Activated CD8-positive, alpha-beta memory T cell treated with anti-CD3 and anti-CD28 coated beads for 48 hours (primary cell): ENCODE measurements at places on chromosomes 3 and 15.

DNA sequence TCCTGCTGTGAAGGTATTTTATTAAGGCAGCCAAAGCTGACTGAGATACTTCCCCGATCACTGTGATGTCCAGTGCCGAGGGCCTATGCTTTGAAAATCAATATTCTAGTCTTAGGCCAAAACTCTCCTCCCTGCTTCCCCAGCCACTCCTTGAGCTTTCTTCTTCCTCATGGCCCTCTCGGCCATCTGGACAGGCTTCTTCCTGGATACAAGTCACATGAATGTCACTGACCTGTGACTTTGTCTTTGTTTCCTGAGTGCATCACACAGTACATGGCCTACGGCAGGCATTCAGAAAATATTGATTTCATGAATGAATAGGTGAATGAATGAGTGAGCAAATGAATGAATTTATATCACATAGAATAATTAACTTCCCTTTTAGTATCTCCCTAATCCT, 24.6 kb upstream of the HES1 start:
- DNase-seq = no peak

GRCh38 chr3:5229414-5229813, 41.9 kb downstream of the EDEM1 start:
- no peak for DNase-seq

DNA sequence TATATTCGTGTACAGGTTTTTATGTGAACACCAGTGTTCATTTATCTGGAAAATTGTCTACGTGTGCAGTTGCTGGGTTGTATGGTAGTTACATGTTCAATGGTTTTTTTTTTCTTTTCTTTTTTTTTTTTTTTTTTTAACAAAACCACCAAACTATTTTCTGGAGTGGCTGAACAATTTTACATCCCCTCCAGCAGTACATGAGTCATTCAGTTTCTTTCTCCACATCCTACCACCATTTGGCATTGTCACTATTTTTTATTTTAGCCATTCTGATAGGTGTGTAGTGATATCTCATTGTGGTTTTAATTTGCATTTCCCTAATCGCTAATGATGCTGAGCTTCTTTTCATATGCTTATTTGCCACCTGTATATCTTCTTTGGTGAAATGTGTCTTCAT, 256.3 kb upstream of the EOMES start:
- no peak for DNase-seq

GRCh38 chr3:107128946-107129345, 248.3 kb upstream of the CCDC54 start:
- DNase-seq = no peak

- DNase-seq = no peak
Measured at GRCh38 chr15:19973718-19974117, 567.9 kb downstream of the GOLGA6L6 start.

- DNase-seq = no peak
Measured at GRCh38 chr3:31274326-31275024, 258.2 kb upstream of the STT3B start.

DNA sequence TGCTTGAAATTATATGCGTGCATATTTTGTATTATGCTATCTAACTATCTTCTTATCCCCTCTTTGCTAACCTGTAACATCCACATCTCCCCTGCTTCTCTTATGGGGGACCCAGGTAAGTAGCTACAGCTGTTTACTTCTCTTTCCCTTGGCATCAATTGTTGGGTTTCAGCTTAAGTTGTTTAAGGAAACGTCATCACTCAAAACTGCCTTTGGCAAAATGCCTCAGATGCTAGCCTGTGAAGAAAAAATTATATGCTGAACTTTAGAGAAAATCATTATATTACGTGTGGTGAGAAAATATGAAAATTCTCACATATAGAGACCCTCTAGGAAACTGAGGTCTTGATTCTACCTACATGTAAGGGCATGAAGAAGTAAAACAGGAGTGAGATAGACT, 447.0 kb upstream of the NECTIN3 start:
- DNase-seq = no peak

DNA sequence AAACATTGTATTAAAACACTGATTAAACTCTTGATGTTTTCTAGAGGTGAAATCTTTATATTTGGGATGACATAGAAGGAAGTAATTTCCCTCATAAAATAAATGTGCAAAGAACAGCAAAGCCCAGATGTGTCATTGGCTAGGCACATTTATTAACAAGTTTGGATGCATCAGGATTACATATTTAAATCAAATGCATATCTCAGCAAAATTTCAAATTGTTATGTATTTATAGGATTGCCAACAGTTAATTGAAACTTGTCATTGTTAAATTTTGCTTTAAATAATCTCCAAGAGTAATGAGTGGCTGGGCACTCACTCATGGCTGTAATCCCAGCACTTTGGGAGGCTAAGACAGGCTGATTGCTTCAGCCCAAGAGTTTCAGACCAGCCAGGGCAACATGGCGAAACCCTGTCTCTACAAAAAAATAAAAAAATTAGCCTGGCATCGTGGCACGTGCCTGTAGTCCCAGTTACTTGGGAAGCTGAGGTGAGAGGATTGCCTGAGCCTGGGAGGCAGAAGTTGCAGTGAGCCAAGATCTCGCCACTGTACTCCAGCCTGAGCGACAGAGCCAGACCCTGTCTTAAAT, 28.2 kb downstream of the ARIH1 start:
- DNase-seq = no peak

- no peak for DNase-seq
Measured at GRCh38 chr3:131081224-131081623, 54.5 kb downstream of the NEK11 start.

GRCh38 chr3:40885430-40885829, 313.9 kb upstream of the CTNNB1 start:
- no peak for DNase-seq

DNA sequence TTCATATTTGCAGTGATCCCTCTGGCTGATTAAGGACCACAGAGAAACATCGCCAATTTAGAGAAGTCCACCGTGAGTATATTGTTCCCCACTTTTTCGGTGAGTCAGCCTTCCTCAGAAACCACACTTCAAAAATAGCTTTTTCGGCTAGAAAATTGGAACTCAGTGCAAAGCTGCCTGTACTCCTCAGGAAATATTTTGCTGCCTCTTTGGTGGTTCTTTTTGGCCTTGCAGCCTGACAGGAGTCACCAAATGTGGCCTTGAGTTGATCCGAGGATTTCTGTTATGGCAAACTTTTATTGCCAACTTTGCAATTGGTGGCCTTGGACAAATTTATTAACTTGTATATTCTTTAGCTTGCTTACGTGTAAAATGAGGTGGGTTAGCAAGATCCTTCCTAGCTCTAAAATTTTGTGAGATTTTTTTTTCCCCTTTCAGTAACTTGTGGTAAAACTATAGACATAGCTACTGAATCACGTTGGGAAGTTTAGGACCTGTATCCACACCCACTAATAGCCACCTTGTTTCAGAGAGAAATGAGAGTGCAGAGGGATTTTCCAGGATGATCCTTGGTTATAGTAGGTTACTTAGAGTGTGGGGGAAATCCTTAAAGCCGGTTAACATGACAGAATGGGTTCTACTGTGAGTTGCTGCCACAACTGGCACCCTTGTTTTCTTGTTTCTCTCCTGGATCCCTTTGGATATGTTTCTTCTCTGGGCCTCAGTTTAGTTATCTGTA, 9.9 kb downstream of the ARL6IP5 start:
- no peak for DNase-seq

- no peak for DNase-seq
Measured at GRCh38 chr15:53709821-53710220, 49.6 kb downstream of the WDR72 start.

- no peak for DNase-seq
Measured at GRCh38 chr3:42685363-42685881, at the start of gene KLHL40. TSS of gene KLHL40 (plus strand) at chr3:42685537. CDS start at chr3:42685619, 82 bp downstream.

DNA sequence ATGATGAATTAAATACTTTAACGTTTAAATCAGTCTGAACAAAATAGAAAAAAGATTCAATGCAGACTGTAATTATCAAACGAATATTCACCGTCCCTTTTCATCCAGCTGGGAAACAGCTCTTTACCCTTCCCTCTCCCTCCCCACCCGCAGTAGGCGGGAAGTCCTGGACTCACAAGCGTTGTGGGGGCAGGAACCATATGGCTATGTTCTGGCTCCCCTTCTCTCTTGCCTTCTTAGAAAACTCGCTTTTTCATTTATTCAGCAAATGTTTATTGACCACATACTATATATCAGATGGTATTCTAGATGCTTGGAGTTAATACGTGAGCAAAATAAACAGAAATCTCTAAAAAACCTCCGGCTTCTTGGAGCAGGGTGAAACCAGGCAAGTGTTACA, 715 bp upstream of the SCAPER start:
- no peak for DNase-seq

DNA sequence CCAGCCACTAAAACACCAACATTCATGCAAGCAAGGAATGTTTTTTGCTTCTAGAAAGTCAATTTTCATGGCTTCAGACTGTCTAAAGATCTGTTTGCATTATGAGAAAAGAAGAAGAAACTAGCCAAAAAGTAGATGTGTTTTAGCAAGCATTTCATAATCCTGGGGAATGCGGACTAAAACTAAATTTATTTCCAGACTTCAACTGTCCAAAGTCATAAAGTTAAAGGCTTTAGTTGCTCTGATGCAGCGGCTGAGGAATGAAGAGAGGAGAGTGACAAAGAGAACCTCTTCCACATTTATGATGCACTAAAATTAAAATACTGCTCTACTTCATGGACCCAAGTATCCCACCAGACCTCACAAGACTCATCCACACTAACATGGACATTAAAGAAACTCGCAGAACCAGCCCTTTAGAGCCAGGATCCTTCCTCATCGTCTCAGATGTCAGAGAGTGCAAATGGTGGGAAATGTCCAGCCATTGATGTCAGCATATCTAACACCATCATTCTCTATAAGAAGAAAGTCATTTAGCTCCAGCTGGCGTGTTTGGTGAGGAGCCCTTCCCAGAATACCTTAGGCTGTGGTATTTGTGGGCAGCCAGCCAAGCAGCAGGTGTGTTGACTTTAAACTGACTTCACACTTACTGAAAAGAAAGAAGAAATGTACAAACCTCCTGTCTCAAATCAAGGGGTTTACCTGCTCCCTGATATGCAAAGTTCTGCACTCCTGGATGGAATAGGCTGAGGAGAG, 17.4 kb downstream of the FYCO1 start:
- DNase-seq = no peak

GRCh38 chr3:139225548-139225947, 118.3 kb upstream of the MRPS22 start:
- no peak for DNase-seq

DNA sequence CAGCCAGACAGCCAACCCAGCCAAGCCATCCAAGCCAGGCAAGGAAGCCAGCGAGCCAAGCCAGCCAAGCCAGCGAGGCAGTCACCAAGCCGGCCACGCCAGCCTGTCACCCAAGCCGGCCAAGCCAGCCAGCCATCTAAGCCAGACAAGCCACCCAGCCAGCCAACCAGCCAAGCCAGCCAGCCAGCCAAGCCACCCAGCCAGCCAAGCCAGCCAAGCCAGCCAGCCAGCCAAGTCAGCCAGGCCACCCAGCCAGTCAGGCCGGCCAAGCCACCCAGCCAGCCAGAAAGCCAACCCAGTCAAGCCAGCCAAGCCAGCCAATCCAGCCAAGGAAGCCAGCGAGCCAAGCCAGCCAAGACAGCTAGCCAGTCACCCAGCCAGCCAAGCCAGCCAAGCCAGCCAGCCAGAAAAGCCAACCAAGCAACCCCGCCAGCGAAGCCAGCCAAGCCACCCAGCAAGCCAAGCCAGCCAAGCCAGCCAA, 201.2 kb downstream of the GOLGA6L6 start:
- DNase-seq = no peak

DNA sequence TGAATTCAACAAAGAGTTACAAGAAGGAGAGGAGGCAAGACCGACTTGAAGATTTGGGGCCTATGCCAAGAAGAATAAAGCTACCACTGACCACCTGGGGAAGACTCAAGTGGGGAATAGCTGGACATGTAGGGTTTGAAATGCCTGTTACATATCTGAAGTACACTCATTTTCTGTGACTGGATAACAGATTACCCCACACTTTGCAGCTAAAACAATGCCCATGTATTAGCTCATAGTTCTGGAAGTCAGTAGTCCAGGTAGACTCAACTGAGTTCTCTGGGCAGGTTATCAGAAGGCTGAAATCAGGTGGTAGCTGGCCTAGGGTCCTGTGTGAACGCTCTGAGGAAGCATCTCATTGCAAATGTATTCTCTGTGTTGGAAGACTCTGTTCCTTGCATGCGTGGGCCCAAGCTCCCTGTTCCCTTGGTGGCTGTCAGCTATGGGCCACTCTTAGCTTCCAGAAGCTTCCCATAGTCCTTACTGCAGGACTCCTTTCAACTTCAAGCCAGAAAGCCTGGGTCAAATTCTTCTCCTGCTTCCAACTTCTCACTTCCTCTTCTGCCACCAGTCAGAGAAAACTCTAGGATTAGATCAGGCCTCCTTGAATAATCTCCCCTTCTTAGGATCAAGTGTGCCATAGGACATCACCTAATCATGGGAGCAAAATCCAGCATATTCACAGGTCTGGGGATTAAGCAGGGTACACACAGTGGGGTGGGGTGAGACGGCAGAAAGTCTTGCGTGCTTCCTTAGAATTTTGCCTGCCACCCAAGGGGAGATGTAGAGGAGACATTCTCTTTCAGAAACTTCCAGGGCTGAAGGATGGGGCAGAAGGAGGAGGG, 187.8 kb downstream of the SHQ1 start:
- DNase-seq = no peak

GRCh38 chr15:29789871-29790270, 32.4 kb downstream of the TJP1 start:
- DNase-seq = no peak

GRCh38 chr3:43951813-43952212, 261.1 kb downstream of the ABHD5 start:
- DNase-seq = no peak

- no peak for DNase-seq
Measured at GRCh38 chr3:119255214-119255613, 14.5 kb upstream of the B4GALT4 start.

DNA sequence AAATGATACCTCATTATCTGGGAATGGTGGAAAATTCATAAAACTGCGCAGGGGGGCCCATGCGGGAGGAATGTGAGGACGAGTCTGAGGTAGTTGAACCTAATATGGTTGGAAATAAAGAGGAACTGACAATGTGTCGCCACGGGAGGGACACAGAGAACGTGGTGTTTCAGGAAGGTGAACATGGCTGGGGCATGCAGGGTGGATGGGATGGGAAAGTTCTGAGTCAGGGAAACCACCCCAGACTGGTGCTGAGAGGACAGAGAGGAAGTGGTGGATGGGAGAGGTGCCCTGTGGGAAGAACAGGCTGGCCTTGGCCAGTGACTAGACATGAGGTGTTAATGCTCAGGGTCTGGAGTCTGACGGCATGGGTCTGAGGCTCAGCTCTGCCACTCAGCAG, 137.1 kb upstream of the WNT5A start:
- DNase-seq = no peak

DNA sequence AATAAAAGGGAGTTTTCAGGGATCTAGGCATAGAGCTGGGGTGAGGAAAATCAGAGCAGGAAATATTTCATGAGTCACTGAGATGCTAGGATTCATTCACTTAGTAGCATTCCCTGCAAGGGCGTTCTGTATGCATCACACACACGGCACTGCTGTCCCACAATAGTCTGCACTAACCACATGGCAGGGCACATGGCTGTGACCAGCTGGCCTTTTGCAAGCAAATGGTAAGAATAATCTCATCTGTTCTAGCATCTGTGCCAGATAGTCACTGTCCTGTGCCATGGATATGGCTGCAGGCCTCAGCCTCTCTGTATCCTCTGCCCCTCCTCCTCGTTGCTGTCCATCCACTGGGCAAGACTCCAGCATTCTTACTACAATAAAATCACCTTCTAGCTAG, 37.8 kb downstream of the BOC start:
- no peak for DNase-seq
